ENCODE measurements at places on chromosomes 12 and 14.

DNA sequence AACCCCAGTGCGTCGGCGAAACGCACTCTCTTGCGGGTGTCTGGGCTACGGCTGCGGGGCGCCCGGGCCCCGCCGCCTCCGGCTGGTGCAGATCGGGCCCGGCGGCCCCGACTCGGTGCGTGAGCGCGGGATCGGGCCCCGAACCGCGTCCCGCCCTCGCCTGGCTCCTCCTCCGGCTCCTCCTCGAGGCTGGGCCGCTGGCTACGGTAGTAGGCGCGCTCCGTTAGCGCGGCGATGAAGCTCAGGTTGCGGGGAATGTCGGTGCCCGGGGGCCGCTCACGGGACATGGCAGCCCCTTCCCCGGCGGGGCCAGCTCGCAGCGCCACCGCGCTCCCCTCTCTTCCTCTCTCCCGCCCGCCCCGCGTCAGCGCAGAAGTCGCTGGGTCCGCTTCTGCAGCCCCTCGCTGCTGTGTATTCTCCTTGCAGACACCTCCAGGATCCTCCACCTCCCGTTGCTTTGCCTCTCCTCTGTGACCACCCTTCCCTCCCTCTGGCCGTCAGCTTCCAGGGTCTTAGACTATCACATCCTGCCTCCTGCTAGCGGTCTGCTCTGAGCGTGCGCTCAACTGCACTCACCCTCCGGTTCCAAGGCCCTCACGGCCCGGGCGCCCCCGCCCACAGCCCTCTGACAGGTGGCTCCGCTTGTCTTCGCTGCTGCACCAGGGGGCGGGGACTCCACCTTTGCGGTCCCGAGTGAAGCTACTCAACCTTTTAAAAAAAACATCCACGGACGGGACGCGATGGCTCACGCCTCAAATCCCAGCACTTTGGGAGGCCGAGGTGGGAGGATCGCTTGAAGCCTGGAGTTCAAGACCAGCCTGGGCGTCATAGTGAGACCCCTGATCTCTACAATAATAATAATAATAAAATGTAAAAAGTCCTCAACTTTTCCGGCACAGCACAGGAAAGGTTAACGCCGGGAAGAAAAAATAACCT lies at the start of gene PPP1R3E:
Gene PPP1R3E, minus strand, starts transcription at position 570 of the 936 bp plus-strand sequence. Its CDS starts 283 bp downstream, at position 287.
- peak; percentile 92 for DNase-seq

GRCh38 chr12:92102606-92103005 lies 43.0 kb downstream of the BTG1 start:
- DNase-seq, result no peak

GRCh38 chr12:111408116-111408440 lies 2.4 kb downstream of the SH2B3 start:
- DNase-seq, result no peak

GRCh38 chr12:79183926-79184325 lies 319.4 kb downstream of the SYT1 start:
- DNase-seq, result no peak

DNA sequence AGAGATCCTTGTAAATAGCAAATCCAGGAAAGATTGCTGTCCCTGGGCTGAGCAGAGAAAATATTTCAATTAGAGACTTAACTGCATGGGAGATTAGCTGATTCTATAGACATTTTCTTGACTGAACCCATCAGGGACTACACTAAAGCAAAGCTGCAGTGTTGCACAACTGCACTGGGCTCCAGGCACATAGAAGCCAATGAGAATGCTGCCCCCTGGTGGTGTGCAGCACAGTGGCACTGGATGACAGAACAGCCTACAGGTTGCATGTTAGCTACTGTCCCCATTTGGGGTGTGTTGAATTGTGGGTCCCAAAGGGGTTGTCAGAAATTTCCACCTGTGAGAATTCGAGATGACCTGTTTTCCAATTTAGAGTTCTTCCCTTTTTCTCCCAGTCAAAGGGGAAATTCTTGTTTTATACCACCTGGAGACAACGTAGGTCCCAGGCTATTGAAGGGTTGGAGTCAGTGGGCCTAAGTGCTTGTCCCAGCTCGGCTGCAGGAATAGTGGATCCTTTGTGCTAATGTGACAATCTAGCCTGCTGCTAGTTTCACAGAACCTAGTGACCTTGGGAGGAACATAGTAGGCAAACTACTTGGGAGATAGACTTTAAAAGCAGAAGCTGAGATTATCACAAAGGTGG lies 114.7 kb downstream of the SLC8A3 start:
- DNase-seq, result peak; percentile 54

GRCh38 chr12:108094056-108094649 lies 34.9 kb upstream of the WSCD2 start:
- no peak for DNase-seq

- no peak for DNase-seq
Measured at GRCh38 chr12:111780615-111781014, 13.9 kb downstream of the ALDH2 start.

- no peak for DNase-seq
Measured at GRCh38 chr12:104761091-104761490, 197.0 kb downstream of the SLC41A2 start.

DNA sequence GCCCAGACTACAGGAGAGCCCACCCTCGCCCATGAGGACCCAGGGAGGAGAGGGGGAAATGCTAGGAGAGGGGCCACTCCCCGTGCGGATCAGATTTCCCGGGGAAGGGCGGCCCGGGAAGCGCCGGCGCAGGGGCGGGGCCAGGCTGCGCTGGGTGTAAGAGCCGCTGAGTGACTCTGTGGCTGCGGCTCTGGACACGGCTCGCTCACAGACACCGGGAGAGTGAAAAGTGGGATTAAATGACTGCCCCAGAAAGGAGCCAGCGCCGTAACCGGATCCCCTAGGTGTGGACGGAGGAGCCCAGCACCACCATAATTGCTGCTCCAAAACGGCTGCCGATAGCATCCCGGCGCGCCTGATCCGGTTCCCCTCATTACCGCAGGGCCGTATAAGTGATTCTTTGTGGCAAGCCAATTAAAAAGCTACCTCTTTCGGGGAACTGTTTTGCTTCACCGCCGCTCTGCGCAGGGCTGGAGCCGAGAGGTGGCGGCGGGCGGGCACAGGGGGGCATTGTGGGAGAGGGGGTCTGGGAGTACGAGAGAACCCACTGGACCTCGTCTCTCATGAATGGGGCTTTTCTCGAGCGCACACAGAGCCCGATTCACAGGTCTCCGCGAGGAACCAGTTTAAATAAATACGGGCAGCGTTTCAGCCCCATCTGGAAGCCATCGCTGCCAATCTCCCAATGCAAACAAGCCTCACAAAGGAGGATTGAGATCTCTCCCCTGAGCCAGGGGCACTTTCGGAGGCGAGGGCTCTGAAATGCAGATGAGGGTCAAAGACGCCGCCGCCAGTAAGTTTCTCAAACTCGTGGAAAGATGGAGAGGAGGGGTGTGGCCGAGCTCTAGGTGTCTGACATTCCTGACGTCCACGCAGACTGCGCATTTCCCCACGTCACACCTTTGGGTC lies 2.5 kb downstream of the COL2A1 start:
- DNase-seq, result no peak

DNA sequence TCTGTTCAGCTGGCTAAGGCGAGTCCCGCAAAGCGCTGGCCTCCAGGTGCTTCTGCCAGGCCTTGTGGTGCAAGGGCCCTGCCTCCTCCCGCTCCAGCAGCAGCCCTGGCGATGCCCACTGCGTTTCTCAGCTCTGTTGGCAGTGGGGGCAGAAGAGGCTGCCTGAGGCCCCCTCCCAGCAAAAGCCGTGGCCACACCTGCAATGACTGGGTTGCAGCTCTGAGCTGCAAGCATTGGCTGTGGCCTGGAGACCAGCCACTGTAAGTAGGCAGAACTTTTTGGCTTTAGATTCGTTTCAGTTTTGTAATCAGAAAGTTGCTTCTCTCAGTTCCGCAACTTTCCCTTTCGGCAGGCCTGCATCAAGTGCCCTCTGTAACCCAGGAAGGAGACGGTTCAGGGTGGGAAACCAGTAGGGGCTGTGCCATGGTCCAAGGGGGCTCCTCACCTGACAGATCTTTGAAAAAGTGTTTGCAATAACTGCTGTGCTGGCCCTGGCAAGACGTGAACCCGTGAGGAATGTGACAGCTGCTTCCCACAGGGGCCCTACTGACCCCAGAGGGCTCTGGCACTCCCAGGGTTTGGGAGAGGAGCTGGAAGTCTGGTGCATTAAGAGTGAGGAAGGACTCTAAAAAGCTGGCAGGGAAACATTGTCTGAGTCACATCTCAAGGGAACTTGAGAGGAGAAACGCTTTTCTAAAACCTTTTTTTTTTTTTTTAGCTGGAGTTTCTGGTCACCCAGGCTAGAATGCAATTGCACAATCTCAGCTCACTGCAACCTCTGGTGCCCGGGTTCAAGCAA lies 54.5 kb upstream of the MAX start:
- DNase-seq, result peak; percentile 68

- no peak for DNase-seq
Measured at GRCh38 chr14:99408286-99408970, 72.2 kb downstream of the SETD3 start.

GRCh38 chr14:73223049-73223448 lies 14.3 kb upstream of the PAPLN start:
- DNase-seq, result peak; percentile 31

DNA sequence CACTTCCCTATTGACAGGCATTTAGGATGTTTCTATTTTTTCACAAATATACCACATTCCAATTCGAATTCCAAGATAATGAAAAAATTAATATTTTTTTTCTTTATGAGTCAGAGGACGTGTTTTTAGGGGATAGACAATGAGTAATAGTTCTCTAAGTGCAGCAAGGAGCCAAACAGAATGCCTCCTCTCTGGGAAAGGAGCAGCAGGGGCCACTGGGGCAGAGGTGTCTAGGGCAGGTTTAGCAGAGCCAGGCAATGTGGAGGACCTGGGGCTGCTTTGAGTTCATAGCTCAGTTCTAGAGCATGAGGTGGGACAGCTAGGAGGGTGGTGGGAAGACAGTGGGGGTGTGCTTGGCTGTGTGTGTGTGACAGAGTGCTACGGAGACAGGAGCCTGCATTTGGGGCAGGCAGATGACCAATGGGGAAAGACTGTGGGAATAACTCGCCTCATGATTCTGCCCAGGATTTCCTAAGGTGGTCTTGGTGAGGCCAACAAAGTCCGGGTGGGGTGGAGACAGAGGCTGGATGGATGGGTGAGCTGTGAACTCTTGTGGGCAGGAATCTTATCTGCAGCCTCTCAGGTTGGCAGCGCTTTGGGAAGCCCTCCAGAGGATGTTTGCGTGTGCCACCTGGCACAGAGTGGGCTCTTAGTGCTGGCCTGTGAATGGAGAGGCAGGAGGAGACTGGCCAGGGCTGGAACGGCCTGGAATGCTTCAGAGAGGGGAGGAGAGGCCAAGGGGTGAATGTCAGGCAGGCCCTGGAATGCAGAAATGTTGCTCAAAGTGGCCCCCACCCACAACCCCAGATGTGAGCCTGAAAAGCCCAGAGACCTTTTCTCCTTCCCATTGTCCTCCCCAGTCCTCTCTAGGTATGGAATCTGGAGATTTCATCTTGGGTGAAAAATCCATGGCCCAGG lies 2.4 kb upstream of the KRT7 start:
- no peak for DNase-seq
